Right atrium auricular region (tissue), 2 donors: ENCODE measurements at places on chromosomes 12 and 14. TPM values are rescaled to one million over a fixed set of nuclear protein-coding genes. Genes with fewer than 3 reads are reported as not detected.

- no peak for DNase-seq
These were observed 139.8 kb downstream of the ANO6 start for GRCh38 chr12:45355730-45356129.

DNA sequence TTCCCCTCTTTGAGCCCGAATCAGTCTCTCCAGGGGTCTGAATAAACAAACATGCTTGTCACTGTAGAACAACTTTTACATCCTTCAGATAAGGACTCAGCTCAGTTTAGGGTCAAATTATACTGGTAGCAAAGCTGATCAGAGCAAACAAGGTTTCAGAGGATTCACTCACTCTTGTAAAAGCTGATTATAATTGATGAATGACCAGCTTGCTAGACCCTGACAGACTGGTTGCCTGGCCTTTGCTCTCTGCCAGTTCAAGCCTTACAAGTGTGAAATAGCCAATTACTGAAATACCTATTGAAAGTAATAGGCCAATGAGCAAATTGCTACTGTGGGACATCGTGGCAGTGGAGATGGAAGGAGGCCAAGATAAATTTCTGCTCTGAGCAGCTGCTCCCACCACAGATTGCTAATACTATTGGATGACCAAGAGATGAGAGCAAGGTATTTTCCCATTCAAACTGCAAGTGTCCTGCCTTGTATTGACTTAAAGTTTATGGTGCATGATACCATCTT lies 177.6 kb downstream of the PDZRN4 start:
- DNase-seq: no peak

- no peak for DNase-seq
These were observed 33.6 kb upstream of the BDKRB2 start for GRCh38 chr14:96170961-96171592.

Gene RNASE2
- total RNA-seq: 2.9 TPM

Gene PKP2
- 195 TPM for total RNA-seq
